ENCODE measurements at places on chromosomes 6 and 20.
A peak's percentile ranks its signal among the peaks of the same experiment; 100 is the strongest.

GRCh38 chr6:160190973-160191372, 67.6 kb downstream of the SLC22A2 start:
- no peak for DNase-seq

DNA sequence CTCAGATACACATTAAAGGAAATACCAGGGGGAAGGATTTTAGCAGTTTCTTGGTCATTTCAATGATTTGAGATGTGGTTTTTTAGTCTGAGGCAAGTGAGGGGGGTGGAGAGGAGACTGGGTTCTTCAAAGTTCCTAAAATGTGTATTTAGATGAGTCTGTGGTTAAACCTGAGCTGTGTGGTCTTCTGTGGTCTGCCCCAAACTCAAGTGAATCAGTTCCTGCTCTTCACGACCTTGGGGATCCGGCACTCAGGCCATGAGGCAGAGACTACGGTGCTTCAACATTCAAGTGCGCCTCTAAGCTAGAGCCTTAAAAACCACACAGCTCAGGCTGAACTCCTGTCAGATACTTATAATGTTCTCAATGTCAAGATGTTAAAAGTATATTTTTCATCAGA, 406.7 kb downstream of the LMBRD1 start:
- DNase-seq = no peak

DNA sequence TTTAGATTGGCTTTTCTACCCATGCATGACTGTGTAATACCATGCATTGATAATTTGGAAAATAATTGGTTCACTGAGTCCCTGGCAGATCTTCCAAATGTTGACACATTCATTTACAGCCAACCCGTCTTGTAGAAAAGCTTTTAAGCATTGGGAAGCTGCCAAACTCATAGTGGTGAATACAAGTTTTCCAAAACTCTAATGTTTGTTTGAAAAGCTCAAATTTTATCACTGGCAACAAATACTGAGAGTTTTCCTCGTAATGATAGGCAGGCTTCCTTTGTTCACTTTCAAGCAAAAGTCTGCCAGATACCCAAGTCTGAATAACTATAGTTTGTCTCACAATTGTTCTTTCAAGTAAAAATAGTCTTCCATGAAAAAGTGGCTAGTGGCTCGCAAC, 143.0 kb downstream of the FIG4 start:
- no peak for DNase-seq

- DNase-seq = no peak
Measured at GRCh38 chr20:3660262-3661059, 2.7 kb downstream of the GFRA4 start.

DNA sequence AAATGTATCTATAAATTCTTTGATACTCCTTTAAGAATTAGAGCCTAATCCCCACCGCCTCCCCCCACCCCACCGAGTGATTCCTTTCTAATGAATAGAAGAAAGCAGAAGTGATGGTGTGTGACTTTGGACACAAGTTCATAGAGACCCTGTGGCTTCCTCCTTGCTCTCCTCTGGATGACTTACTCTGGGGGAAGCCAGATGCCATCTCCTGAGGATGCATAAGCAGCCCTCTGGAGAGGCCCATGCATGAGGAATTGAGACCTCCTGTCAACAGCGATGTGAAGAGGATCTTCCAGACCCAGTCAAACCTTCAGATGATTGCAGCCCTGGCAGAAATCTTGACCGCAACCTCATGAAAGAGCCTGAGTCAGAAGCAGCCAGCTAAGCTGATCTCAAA, 21.1 kb downstream of the AHCY start:
- DNase-seq = no peak

DNA sequence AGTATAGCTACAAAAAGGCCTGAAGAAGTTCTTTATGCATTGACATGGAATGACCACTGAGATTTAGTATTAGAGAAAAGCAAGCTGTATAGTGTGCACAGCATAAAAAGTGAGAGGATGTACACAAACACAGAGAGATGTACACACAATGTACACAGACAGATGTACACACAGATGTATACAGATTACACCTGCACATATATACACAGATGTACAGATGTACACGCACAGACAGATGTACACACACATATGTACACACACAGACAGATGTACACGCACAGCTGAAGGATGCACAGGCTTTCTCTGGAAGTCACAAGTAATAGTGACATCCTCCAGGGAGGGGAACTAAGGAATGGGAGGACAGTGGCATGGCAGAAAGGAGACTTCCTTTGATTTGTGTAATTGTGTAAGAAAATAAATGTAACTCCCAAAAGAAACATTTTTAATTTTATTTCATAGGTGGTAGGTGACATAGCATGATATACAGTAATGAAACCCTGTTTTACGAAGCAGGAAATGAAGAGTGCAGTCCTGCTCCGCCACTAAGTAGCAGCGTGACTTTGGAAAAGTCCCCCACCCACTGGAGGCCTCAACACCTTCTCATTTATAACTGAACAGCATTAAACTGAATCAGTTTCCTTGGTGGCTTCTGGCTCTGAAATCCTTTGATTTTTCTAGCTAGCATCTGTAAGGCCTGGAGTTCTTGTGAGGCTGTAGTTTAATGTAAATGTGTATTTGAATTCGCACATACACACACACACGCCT, 14.1 kb downstream of the NFATC2 start:
- no peak for DNase-seq

- no peak for DNase-seq
Measured at GRCh38 chr20:25750765-25751696, 54.4 kb upstream of the ZNF337 start.

GRCh38 chr20:8670893-8671215, 398.0 kb upstream of the PLCB4 start:
- peak; percentile 24 for DNase-seq

GRCh38 chr6:85185977-85186376, 263.9 kb upstream of the NT5E start:
- DNase-seq = no peak

DNA sequence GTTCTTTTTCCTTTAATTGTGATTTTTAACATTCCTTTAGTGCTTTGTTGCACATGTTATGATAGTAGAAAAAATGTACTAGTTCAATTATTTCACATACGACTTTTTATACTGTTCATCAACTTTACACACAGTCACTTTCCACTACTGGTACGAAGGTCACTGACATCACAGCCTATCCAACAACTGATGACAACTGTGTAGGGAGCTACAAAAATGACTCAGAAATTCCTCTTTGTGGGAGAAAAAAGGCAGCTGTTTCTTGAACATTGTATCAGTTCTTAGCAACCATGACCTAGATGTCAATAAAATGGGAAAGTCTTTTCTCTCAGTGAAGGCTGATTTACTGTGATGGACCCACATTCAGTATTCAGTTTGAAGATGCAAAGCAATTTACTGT, 7.0 kb upstream of the ID4 start:
- DNase-seq = no peak

- DNase-seq = no peak
Measured at GRCh38 chr6:31304683-31305082, 32.8 kb upstream of the HLA-C start.

DNA sequence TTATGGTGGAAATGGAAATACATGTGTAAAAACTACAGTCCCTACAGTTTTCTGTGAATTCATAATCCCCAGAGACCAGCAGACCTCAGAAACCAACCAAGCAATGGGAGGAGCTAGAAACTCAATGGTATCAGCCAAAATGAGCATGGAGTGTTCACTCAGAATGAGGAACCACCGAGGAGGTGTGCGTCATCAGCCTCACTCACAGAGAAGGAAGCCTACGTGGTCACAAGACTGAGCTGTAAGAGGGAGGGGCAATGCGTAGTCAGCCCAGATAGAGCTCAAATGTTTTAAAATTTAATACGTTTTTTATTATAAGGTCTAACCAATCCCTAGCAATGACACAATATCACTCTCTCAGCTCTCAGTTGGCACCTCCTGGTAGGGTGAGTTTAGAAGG, 17.4 kb downstream of the MYLK4 start:
- DNase-seq = no peak

DNA sequence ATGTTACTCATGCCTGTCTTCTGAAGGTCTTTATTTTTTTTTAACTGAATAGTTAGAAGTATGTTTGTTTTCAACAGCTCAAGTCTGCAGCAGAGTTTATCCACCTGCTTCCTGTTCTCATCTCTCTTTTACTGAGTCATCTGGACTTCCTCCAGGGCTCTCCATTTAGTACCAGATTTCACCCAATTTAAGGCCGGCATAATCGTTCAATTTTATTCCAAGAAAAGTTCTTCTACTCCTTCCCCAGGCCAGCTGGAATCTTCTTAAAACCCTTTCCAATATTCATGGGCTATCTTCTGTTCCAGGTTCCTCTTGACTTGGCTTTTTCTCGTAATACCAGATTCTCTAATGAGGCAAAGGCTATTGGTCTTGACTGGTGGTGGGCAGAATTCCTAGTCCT, 79.0 kb upstream of the LAMA2 start:
- DNase-seq = no peak

- DNase-seq = no peak
Measured at GRCh38 chr6:68364271-68364805, 270.7 kb upstream of the ADGRB3 start.

DNA sequence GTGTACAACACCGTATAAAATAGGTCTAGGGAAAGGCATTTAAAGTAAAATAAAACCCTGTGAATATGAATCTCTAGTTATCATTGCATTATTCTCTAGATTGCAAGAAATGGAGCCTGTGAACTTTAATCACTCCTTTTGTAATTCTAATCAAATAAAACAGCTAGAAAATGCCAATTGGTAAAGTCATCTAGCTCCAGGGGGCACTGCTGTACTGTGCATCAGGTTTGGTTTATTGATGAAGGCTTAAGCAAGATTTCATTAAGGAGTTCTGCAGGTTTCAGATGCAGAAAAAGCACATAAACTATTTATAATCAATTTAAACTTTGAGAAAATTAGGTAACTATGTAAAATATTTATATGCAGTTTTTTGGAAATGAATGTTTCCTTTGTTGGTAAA, 645.0 kb downstream of the PHF3 start:
- DNase-seq = peak; percentile 43

- DNase-seq = no peak
Measured at GRCh38 chr20:24840121-24840713, 108.9 kb upstream of the CST7 start.

GRCh38 chr6:10175362-10175761, 239.5 kb downstream of the TFAP2A start:
- no peak for DNase-seq

DNA sequence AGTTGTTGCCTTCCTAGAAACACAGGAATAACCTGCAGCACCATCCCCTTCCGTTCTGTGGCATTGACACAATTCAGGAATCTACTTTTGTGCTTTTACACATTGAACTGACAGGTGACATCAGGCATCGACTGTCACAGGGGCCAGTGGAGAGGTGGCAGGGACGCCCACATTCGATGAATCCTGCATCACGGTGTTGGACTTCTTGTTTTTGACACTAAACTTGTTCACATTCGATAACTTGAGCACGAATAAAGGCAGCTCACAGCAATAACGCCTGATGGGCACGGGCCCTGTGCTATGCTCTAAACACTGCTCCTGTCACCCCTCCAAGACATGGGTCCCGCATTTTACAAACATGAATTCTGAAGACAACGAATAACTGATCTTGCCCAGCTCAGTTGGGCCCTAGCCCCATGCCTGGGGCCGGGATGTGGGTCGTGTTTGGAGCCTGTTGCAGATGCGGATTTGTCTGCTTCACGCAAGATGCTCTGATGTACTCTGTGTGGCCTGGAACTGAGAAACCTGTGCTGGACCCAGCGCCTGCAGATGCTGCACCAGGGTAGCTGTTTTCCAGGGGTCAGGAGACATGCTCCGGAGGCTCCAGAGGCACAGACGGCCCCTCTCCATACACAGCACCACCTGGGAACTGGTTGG, 75.7 kb downstream of the TTLL2 start:
- DNase-seq = no peak

DNA sequence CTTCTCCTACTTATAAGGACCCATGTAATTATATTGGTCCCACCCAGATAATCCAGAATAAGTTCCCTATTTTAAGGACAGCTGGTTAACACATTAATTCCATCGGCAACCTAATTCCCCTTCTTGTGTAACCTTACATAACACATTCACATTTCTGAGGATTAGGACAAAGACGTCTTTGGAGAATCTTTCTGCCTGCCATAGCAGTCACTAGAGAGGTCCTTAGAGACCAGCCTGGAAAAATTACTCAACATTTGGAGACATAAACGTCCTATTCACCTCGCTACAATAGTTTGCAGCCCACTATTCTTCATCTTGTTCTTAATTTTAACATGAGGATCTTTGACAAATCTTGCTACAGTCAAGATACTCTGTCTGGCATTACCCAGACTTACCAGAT, 100.1 kb downstream of the MAFB start:
- no peak for DNase-seq

GRCh38 chr20:63955281-63955826, 862 bp downstream of the UCKL1 start:
- DNase-seq = peak; percentile 62

DNA sequence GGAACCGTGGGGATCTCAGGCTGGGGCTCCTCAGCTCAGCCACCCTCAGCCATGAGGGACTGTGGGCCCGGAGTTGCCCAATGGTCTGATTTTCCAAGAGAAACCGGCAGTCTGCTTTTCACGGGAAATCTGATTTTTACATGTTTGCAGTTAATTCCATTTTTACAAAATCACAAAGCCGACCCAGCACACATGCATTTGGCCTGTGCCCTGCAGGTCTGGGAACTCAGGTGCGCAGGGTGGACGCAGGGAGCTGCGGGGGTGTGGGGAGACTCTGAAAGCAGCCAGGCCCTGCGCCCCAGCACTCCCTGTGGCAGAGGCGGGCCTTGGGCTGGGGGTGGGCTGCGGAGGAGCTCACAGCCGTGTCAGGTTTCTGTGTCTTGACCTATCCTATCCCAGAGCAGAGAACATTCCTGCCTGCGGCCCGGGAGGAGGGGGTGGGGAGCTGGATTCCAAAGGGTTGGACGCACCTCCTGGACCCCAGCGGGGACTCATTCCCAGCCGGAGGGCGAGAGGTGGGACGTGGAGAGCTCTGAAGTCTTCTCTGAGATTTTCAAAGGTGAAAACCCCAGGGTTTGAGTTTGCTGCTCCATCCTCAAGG, 60.6 kb downstream of the ADNP start:
- DNase-seq = peak; percentile 81

DNA sequence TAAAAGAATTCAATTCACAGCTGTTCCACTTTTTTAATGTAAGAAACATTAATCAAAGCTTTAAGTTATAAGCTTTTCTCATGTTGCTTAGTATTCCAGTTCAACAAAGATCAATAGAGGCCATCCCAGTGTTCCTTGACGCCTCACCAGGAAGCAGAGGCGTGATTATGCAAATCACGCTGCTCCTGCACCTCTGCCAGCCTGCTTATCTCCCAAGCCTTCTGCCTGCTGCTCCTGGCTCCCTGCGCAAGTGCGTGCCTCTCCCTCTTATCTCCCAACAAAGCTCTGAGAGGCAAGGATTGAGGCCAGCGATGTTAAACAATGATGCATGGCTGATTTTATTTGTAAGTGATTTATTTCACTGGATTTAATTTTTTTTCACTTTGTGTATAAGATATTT, 42.8 kb downstream of the INSM1 start:
- peak; percentile 61 for DNase-seq

GRCh38 chr6:130967502-130968445, 95.3 kb downstream of the EPB41L2 start:
- DNase-seq = no peak

- no peak for DNase-seq
Measured at GRCh38 chr6:14333556-14334305, 216.2 kb downstream of the CD83 start.

- DNase-seq = no peak
Measured at GRCh38 chr6:152323376-152323775, 313.8 kb downstream of the SYNE1 start.

GRCh38 chr6:31597006-31597405, 4.2 kb upstream of the NCR3 start:
- DNase-seq = peak; percentile 62
